ENCODE measurements at places on chromosomes 3 and 15.

DNA sequence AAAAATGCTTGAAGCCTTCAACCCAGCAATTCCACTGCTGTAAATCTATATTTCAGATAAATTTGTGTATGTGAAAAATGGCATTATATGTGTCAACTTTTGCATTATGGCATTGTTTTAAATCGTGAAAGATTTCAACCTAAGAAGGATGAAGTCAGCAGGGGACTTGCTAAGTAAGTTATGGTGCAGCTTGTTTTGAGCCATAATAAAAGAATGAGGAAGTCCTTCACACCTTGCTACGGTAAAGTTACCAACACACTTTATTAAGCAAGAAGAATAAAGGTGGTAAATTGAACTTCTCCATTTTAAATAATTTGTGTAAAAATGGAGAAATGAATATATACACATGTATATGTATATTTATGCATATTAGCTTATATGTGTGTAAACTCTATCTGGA, 371.4 kb downstream of the ROBO2 start:
- no peak for DNase-seq

DNA sequence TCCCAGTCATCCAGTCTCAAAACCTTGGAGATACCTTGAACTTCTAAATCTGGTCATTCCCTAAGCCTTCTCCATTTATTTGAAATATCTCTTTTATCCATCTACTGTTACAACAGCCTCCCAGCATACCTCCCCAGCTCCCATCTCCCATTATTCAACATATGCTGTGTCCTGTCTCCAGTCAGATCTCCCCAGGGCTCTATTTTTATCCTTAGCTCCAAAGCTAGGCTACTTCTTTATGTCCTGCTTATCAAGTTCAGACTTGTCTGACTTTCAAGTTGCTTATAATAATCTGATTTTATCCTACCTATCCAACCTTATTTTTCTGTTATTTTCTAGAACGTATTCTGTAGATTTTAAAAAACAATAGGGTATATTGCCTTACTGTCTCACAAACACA, 44.2 kb downstream of the IQGAP1 start:
- DNase-seq: no peak

GRCh38 chr3:119795849-119796248, 13.9 kb downstream of the NR1I2 start:
- no peak for DNase-seq

- DNase-seq: no peak
These were observed 82.1 kb downstream of the DUT start for GRCh38 chr15:48413304-48413703.

DNA sequence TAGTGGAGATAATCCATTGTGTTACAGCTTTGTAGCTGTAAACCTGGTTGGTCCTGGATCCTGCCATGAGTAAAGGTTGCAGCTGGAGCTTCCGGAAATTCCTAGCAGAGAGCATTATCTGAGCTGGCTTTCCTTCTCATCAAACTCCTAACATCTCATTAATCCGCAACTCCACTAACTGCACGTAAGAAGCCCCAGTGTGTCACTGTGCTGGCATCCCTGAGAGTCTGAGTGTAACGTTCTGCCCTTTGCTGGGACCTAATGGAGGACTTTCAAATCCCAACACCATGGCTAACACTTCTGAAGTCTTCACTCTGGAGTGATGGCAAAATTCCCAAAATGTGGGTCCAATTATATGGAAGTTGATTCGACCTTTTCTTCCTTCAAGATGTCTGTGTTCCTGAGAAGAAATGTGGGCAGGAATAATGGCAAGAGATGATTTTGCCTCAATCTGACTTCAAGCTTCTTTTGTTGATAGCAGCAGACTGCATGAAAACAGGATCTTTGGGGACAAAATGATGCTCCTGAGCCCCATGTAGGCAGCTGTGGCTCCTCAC, 9.6 kb upstream of the TRPM1 start:
- no peak for DNase-seq

- peak; percentile 36 for DNase-seq
These were observed 96.5 kb upstream of the TNFAIP8L3 start for GRCh38 chr15:51191072-51191670.

DNA sequence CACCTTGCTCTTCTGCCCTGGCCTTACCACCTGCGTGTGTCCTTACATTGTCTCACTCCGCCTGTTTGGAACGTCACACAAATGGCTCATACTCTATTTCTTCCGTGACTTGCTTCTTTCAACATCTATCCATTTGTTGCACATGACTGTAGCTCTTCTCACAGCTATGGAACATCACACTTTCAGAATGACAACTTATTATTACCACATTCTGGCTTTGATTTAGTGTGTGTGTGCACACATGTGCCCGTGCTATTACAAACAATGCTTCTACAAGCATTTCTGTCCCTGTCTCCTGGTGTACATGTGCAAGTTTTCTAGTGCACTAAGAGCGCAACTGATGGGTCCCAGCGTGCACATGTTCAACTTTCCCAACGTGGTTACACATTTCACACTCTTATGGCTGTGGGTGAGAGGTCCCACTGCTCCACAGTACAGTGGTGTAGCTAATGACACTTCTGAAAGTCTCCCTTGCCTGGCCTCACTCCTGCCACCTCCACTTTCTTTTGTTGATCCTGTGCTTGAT, 37.8 kb downstream of the PTH1R start:
- DNase-seq: no peak

GRCh38 chr15:29820394-29821154, 1.7 kb downstream of the TJP1 start:
- DNase-seq: no peak

DNA sequence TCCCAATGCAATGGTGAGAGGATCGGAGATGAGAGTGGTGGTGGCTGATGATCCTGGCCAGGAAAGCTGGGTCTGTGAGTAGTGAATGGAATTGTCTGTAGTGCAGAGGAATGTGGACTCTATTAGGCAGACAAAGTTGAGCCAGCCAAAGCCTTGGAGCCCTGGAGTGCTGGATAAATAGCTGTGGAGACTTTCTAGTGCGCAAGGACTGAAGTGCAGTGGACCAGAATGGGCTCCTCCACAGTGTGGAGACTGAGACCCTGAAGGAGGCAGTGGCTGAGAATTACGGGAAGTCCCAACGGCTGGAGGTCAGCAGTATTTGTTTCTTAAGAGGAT, 874 bp downstream of the ZNF662 start:
- no peak for DNase-seq

- DNase-seq: peak; percentile 26
These were observed 56.9 kb downstream of the CYP19A1 start for GRCh38 chr15:51281368-51281967.

- DNase-seq: no peak
These were observed 2.2 kb downstream of the C15orf62 start for GRCh38 chr15:40772014-40772413.

- DNase-seq: no peak
These were observed 36.9 kb upstream of the RYK start for GRCh38 chr3:134287512-134287911.

- DNase-seq: no peak
These were observed 229.7 kb upstream of the EIF1B start for GRCh38 chr3:40079847-40080240.

GRCh38 chr3:138303474-138303873, 26.2 kb downstream of the NME9 start:
- DNase-seq: no peak

GRCh38 chr3:42790714-42791229, 13.5 kb downstream of the HIGD1A start:
- DNase-seq: no peak

DNA sequence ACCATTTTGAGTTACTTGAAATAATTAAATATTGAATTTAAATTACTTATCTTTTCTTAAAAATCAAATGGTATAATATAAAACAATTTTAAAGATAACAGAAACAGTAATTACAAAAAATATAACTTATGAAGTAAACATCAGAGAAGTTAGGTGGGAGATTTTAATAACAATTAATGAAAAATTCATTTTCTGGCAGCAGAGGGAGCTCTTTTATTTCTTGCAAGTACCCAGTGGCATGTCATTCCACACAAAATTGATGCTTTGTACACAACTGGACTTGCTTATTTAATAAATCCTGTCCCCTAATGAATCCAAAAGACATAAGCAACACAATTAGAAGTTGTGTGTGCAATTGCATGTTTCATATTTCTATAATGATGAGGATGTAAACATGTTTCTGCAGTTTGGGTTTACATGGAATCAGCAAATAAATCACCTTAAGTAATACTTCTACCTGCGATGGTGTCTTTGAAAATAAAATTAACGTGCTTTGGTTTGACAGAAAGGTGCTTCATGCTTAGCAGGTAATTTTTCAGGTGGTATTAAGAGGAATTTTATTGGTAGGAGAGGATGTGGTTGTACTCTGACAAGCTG, 861.3 kb downstream of the ZPLD1 start:
- peak; percentile 5 for DNase-seq

DNA sequence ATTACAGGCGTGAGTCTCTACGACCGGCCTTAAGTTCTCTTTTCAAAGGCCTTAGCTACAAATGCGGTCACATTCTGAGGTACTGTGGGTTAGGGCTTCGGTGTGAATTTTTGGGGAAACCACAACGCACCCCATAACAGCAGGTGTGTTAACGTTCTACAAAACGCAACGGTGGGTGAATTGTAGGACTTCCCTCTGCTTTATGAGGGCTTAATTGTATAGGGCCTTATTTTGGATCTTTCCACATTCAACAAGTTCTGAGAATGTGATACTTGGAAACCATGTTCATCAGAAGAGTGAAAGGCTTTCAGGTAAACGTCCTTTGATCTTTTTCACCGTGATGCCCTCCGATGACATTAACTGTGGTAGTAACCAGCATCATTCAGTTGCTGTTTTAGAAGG, 998.6 kb upstream of the CFAP20DC start:
- no peak for DNase-seq

- DNase-seq: no peak
These were observed 53.4 kb downstream of the DENND4A start for GRCh38 chr15:65738649-65739048.

DNA sequence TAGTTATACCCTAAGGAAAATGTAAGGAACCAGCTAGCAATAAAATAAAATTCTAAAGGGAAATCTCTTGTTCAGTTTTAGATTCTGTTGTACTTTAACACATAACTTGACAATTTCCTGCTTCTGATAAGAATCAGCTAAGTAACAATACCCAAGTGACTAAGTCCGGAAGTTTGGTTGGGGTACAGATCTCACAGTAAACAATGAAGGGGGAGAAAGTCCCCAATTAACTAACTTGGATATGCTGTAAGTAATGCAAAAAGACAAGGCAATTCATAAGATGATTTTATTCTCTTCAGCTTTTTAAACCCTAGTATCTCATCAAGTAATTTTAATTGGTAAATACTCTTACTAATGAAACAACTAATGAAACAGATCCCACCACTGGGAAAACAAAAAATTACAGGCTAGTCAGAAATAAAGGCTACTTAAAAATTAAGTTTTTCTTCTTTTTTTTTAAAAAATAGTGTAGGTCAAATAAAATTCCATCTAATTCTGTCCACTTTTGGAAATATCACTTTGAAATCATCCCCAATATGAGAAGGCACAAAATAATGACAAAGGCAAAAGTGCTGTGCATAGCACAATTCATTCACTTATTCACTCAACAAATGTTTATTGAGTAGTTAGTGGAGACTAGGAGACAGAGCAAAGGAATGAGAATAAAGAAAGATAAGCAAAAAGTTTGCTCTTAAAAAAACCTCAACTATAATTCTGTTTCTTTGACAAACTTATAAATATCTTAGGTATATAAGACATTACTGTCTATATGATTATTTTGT, 37.8 kb upstream of the IL20RB start:
- DNase-seq: no peak

GRCh38 chr15:66898656-66899386, 166.6 kb upstream of the SMAD3 start:
- DNase-seq: no peak

GRCh38 chr3:52896151-52896550, 1.2 kb downstream of the STIMATE start:
- DNase-seq: no peak

GRCh38 chr3:120567370-120568201, 28.6 kb upstream of the NDUFB4 start:
- peak; percentile 76 for DNase-seq

- DNase-seq: no peak
These were observed 427.8 kb upstream of the C2CD4B start for GRCh38 chr15:62592920-62593319.

DNA sequence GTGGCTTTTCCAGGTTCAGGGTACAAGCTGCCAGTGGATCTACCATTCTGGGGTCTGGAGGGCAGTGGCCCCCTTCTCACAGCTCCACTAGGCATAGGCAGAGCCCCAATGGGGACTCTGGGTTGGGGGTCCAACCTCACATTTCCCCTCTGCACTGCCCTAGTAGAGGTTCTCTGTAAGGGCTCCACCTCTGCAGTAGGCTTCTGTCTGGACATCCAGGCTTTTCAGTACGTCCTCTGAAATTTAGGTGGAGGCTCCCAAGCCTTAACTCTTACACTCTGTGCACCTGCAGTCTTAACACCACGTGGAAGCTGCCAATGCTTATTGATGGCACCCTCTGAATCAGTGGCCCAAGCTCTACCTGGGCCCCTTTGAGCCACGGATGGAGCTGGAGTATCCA, 22.5 kb upstream of the TM4SF4 start:
- no peak for DNase-seq

DNA sequence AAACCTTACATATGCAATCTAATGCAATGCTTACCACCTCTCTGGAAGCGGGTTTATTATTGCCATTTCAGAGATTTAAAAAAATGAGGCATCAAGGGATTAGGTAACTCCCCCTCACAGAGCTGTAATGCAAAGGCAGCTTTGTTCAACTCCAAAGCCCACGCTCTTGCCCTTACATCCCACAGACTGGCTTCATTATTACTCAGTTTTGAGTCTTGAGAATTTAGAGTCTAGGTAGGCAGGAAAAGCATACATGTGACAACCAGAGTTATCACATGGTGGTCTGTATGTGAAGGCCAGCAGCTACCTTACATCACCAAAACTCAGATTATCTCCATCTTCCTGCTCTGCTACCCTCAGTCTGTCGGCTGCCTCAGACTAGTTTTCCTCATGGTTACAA, 326.9 kb downstream of the UACA start:
- no peak for DNase-seq

DNA sequence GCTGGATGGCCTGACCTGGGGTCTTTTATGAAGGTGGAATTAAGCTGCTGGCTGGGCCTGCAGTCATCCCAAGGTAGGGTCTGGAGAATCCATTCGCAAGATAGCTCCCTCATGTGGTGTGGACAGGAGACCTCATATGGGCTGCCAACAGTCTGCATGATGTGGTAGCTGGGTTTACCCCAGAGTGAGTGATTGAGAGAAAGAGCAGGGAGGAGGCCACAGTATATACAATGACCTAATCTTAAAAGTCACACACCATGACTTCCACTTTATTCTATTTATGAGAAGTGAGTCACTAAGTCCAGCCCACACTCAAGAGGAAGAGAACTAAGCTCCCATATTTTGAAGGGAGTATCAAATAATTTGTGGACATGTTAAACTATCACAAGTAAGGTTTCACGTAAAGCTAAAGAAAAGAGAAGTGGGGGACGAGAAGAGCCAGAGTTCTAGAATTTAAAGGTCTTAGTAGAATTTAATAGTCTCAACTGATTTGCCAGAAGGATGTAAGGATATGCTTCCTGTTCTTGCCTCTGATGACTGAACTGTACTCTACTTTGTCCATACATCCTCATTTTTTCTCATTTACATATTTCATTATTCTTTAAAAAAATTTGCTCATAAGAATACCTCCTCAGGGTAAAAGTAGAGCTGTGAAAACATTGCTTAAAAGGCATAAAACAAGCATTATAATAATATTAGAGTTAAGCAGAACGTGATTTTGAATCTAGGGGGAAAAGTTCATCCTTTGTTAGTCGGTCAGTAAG, 184.4 kb downstream of the PEX5L start:
- DNase-seq: no peak

- no peak for DNase-seq
These were observed 294.2 kb upstream of the COL8A1 start for GRCh38 chr3:99344216-99344615.

GRCh38 chr3:188807006-188807405, 364.8 kb upstream of the TPRG1 start:
- DNase-seq: no peak

GRCh38 chr3:13009132-13009945, 63.9 kb downstream of the IQSEC1 start:
- no peak for DNase-seq
